Ascending aorta (tissue), 2 donors: ENCODE measurements at places on chromosomes 16 and 17. TPM values are rescaled to one million over a fixed set of nuclear protein-coding genes. Genes with fewer than 3 reads are reported as not detected.

The TNP2 gene
- not detected for total RNA-seq

The C17orf107 gene
- total RNA-seq = not detected

DNA sequence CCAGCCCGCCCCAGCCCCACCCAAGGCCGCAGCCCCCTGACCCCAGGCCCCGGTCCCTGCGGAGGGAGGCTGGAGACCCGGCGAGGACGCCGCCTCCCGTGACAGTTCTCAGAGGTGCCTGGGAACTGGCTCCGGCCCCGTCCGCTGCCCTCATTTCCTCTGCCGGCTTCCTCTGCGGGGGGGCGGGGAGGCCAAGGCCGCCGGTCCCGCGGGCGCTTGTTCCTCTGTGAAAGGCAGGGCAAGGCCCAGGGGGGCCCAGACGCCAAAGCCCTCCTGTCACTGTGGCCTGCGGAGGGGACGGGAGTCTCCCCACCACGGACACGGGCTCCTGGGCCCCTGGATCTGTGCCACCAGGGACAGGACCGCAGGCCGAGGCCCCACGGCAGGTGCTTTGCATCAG, 5.0 kb upstream of the PVALEF start:
- DNase-seq = no peak

GRCh38 chr17:4584101-4584916, at the start of gene SMTNL2:
Gene SMTNL2, plus strand, starts transcription at chr17:4584529. Its CDS starts 77 bp downstream, at chr17:4584606.
- DNase-seq = no peak

DNA sequence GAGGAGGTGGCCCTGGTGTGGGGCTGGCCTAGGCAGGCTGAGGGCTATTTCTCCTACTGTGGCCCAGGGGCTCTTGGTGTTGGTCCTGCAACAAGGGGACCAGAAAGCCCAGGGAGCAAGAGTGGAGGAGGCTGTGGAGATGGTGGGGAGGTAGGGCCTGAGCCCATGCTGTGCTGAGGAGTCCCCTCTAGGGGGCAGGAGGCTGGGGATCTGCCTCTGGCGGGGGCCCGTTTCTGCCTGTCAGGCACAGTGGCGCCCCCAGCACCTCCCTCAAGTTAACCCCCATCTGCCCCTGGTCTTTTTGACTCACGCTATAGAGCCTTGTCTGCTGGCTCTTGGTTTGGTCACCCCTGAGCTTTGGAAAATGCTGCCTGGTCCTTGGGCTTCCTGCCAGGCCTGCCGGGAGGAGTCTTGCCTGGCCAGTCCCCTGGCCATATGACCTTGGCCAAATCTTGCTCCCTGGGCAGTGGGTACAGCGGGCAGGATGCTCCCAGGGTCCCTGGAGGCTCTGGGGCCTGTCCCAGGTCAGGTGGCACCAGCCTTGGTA, 5.9 kb downstream of the BAIAP2 start:
- no peak for DNase-seq
